ENCODE measurements at places on chromosomes 16 and 17. TPM values are rescaled to one million over a fixed set of nuclear protein-coding genes. Genes with fewer than 3 reads are reported as not detected.

DNA sequence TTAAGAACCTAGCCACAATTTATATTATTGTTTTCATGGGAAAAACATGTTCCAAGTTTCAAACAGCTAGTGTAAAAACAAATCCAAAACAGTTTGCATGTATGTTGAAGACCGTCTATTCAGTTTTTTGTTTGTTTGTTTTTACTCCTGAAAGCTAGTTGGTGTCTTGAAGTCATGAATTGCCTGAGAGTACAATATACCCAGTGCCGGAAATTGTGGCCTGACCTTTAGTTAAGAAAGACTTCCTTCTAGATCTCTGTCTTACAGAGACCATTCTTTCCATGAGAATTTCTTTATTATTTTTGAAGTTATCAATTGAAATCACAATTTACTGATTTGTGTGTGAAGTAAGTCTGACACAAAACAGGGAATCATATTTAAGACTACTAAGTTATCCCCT is 474.8 kb downstream of the KCNJ2 start:
- DNase-seq = no peak

DNA sequence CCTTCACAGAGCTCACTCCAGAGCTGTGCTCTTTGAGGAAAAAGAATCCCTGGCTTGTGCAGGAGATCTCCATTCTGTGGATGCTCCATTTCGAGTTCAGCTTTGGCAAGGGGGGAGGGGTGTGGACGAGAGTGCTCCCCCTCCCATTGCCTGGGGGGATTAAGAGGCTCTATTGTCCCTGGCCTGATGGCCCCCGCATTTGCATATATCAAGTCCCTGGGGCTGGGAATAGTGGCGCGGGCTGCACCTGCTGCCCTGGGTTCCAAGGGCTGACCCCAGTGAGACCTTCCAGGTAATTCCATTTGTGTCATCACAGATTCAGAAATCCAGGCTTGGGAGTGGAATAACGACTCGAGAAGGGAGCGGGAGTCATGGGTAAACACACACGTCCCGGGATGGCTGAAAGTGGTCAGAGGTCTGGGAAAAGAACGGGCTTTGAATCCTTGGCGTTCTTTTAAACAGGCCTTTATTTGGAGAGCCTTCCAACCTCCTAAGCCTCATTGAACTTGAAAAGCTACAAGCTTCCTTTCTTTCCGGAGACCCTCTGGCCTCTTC is 479.3 kb downstream of the HS3ST3B1 start:
- DNase-seq = no peak

DNA sequence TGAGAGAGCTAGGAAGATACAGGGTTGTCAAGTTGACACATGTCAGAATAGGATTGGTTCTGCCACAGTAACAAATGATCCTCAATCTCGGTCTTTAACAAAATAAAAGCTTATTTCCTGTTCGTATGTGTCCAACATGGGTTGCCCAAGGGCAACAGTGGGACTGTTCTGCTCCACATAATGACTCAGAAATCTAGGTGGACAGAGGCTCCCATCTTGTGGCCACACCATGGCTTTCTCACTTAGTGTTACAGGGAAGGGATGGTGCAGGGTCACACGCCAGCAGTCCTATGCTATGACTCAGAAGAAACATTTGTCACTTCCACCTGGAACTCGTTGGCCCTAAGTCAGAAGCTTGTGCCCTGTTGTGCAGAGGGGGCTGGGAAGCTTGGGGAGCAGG is 364.9 kb downstream of the SNX29 start:
- DNase-seq = no peak

HEATR9 gene
- polyA plus RNA-seq = 0.06 TPM

GRCh38 chr16:3188925-3189825 is 1.2 kb downstream of the OR1F1 start:
- DNase-seq = no peak

MYH2 gene
- polyA plus RNA-seq = not detected

RND2 gene
- polyA plus RNA-seq = 3.7 TPM

GRCh38 chr17:63395075-63395805 is 50.9 kb downstream of the CYB561 start:
- DNase-seq = no peak

DNA sequence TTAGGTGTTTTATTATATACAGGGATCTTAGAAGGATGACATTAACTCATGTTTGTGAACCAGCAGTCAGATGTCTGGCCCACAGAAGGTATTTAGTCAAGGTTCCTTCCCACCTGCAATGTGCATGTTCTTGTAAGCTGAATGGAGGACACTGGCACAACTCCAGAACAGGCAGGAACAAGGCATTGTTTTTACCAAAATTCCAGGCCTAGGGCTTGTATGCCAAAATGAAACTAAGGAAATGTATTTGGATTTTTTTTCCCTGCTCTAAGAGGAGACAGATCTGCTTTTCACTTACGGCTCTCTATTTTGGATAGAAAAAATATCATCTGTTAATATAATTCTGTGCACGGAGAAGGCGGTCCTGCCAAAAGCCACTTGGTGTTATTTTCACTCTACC is 312.5 kb downstream of the GRIN2A start:
- DNase-seq = no peak

SLC38A10 gene
- polyA plus RNA-seq = 66.8 TPM

DNA sequence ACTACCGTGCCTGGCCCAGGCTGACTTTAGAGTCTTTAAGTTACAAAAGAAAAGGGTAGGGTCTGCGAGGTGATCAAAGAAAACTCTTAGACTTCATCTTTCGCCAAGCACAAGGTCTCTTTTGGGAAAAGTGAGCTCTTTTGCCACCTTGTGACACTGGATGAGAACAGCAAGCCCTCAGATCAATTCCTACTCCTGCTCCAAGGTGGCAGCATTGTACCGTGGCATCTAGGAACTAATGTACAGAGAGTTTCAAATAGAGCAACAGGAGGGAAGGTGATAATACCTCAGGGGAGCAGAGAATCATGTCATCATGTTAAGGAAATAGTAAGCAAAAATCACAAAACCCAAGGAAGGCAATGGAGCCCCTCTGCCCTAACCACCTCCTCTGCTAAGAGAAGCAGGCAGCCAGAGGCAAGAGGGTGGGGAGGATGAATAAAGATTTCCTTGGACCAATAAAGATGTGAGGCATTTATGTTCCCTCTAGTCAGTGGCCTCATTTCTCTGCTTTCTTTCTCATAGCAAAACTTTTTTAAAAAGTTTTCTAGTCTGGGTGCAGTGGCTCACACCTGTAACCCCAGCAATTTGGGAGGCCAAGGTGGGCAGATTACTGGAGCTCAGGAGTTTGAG is 2.1 kb upstream of the C17orf78 start:
- peak; percentile 82 for DNase-seq

GRCh38 chr16:24544640-24545039 is 5.3 kb downstream of the RBBP6 start:
- no peak for DNase-seq

GRCh38 chr17:29789196-29790170 is 140.5 kb downstream of the SSH2 start:
- no peak for DNase-seq

GRCh38 chr17:83013779-83014117 is 65.7 kb upstream of the METRNL start:
- no peak for DNase-seq

All from renal pelvis (tissue), 12 donors.